ENCODE measurements at places on chromosomes 4 and X.

- no peak for DNase-seq
Observed at GRCh38 chr4:1714303-1715001, 2.3 kb upstream of the SLBP start.

DNA sequence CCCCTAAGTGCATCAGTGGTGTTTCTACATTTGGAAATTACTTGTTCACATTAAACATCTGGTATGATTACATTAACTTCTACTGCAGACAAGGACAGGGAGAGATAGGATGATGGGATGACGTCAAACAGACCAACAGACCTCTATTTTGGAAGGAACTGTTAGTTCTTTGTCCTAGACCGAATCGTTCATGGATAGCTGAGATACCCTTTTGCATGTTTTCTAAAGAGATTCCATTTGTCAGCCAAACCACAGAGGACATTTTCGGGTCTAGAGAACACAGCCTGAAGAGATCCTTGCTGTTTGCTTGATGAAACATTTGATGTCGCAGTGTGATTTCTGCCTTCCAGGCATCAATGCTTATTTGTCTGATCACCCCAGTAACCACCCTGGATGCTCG is 27.7 kb downstream of the CHST7 start:
- DNase-seq: no peak

DNA sequence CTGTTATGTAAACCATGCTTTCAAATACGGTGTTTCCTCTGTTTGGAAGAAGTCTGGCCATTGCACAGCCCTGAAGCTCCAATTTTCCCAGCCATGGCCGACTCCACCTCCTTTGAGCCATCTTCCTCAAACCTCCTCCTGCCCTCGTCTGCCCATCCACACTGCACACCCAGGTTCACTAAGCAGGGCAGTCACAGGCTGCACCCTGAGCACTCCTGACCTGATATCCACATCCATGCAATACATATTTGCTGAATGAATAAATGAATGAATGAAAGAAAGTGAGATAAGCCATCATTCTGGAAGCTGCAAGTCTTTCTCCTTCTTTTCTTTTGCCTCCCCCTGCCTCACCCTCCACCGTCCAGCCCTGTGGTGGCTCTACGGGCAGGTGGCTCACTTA is 22.2 kb downstream of the XG start:
- no peak for DNase-seq

DNA sequence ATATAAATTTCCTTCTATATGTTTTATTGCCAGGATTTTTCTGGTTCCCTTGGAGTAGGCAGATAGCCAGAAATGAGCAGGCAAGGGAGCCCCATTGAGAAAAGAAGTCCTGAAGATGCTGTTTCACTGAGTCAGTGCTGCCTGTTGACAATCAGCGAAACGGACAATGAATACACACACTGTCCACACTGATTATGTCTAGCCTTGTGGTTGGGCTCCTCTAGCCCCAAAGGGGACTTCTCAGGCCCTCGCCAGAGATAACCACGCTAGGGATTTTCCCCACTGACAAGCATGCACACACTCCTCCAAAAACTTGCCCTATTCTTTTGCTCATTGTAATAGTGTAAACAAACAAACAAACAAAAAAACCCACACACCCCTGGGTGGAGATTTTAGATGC is 369.3 kb downstream of the DMD start:
- no peak for DNase-seq

DNA sequence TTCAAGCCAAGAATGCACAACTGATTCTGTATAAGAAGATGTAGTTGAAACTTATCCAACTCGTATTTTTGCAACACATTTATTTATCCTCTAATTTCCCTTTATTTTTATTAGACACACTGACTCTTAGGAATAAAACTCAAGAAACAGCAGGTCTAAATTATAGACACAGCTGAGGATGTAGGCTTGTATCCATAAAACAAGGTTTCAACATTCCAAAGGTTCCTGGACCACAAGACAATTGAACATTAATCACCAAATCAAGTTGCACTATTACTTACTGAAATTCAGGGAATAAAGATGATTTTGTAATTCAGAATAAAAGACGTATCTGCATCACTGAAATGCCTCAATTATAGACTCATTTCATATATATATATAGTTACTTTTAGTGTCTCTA is 683.5 kb upstream of the GRIA3 start:
- DNase-seq: no peak

DNA sequence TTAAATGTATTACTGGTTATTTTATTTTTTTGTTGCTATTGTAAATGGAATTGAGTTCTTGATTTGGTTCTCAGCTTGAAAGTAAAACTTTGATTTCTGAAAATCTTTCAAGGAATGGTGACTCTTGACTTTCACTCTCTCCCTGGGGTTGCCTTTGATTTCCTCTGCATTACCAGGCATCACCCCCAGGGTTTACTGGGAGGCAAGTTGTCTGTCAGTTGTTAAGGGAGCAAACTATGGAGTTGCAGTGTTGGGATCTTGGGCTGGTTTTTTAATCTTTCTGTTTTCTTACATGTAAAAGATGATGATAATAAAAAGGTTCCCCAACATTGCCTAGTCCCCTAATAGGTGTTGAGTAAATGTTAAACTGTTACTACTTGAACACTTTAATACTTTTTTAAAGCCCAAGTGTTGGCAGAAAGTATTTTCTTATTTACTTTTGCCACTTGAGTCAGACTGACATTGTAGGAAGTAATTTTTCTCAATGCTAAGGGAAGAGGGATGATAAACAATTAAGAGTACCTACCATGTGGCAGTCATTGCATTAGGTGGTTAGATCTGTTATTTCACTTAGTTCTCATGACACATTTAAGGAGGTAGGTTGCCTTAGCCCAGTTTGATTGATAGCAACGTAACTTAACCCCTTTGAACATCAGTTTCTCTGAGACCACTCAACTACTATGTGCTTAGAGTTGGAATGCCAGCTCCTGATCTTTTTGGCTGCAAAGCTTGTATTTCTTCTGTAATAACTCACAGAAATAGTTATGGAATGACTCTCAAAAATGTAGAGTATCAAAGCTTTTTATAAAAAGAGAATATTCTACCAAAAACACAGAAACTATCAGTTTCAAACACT is 67.1 kb downstream of the DCLK2 start:
- no peak for DNase-seq

- no peak for DNase-seq
Observed at GRCh38 chr4:110188113-110188512, 10.3 kb downstream of the ELOVL6 start.

- DNase-seq: no peak
Observed at GRCh38 chr4:115514675-115515074, 401.3 kb upstream of the NDST4 start.

GRCh38 chr4:81549984-81550383 is 78.3 kb upstream of the RASGEF1B start:
- DNase-seq: no peak

Data from AG09309 (cell line).